ENCODE measurements at places on chromosomes 2 and 18. TPM values are rescaled to one million over a fixed set of nuclear protein-coding genes. Genes with fewer than 3 reads are reported as not detected.

GRCh38 chr2:15412779-15413178 is 148.4 kb downstream of the NBAS start:
- no peak for DNase-seq

- peak; percentile 68 for DNase-seq
These were observed 545 bp downstream of the MPP4 start for GRCh38 chr2:201697899-201698298.

- DNase-seq = no peak
These were observed 77.3 kb upstream of the PHLPP1 start for GRCh38 chr18:62637807-62638687.

- DNase-seq = no peak
These were observed 54.6 kb downstream of the DCC start for GRCh38 chr18:52394602-52395001.

DNA sequence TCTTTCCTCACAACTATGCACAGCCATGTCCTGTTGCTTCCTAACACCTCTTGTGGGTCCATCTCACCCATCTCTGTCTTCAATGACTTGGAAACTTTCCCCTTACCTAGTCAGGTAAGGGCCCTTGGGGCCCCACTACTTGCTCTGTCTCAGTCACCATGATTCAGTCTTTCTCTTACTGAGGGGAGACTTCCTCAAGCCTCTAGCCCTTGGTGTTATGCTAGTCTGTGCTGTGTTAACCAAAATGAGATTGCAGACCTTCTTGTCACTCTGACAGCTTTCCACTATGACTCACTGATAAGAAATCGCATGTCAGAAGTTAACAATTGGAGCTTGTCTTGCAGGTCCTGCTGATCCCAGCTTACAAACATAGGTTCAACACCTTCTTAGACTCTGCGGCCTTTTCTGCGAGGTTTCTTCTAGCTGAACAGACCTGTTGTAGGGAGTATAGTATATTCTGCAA is 65.3 kb downstream of the WDR75 start:
- no peak for DNase-seq

DNA sequence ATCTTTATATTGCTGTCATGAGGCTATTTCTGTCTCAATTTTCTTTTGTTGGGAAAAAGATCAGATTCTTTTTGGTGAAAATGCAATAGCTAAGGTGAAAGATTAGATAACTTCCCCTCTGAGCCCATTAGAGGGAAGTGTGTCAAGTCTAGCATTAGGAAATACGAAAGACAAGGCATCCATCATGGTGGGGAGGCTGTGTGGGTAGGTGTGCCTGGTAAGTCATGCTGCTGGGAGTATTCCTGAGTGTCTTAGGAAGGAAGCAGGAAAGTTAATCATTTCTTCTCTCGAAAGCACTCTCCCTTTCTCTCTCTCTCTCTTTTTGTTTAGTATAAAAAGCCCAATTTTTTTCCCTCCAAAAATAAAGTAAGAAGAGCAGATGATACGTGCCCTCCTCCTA is 780.2 kb upstream of the FSHR start:
- DNase-seq = no peak

- no peak for DNase-seq
These were observed 59.4 kb downstream of the MMADHC start for GRCh38 chr2:149527998-149528755.

GRCh38 chr2:136920652-136921333 is 155.4 kb downstream of the THSD7B start:
- no peak for DNase-seq

DNA sequence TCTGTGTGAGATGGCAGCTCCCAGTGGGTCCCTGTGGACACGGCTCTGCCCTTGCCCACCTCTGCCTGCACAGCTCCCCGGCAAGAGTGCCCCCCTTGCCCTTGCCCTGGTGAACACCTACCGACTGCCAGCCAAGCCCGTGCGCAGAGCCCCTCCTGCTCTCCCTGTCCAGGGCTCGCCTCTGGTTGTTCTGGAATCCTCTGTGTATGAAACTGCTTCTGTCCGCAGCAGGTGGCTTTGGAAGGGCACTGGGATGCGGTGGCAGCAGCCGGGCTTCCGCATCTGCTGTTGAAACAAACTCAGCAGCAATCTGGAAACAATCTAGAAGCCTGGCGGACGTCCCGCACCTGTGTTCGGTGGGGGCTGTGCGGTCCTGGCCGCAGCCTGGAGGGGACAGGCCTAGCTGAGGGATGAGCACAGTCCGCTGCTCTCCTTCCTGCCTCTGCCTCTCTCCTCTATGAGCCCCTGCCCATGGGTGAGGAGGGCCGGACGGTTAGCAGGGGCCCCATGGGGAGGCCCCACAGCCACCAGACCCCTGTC is 34.0 kb upstream of the KLF11 start:
- no peak for DNase-seq

DNA sequence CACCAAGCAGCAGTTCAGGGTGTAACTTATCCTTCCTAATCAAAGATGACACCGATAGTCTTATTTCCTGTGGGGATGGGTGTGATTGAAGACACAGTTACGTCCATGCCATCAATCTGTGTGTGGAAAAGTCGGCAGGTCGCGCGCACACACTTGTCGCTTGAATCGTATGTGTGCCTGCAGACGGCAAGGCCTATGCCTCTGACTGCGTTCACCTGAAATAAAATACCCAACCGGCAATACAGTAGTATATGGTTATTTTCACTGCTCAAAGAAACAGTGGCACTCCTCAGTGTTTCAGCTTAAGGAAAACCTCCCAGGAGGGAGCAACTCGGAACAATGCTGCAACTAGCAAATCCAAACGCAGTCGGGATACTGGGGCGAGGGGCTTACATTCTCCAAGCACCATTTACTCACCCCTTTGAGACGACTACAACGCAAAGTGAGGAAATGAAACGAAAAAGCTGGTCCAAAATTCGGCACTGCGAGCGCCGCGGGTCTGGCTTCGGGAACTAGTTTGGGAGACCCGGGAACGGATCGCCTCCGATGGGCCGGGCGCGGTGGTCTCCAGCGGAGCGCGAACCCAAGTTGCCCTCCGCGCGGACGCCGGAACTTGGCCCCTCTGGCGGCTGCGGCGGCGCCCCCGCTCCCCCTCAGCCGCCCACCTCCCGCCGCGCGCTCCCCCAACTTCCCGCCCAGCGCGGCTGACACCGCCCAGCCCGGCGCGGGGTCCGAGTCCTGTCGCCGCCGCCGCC is 675 bp downstream of the PRKD3 start:
- no peak for DNase-seq

DNA sequence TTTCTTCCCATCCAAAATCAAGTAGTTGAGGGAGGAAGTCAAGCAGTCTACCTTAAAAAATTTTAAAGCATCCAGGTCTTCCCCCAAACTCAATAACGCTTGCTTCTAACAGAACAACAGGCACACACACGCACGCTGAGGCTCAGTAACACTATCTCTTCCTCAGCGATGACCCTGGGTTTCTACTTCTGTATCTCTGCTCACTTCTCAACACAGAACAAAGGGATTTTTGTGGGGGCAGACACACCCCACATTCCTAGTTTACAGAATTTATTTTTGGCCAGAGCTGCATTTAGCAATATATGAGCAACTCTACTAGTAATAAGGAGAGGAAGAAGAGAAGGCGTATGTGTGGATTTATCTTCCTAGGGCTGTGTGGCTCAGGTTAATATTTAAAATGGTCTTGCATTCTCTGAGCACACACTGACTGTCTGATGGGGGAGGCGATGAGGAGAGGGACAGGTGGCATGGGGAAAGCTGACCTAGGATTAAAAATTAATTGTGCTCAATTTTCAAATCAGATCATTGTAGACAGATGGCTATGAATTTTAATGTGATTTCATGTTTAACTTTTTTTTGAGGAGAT is 71.3 kb upstream of the PPM1B start:
- no peak for DNase-seq

- DNase-seq = no peak
These were observed 273.9 kb upstream of the SESTD1 start for GRCh38 chr2:179538406-179539123.

DNA sequence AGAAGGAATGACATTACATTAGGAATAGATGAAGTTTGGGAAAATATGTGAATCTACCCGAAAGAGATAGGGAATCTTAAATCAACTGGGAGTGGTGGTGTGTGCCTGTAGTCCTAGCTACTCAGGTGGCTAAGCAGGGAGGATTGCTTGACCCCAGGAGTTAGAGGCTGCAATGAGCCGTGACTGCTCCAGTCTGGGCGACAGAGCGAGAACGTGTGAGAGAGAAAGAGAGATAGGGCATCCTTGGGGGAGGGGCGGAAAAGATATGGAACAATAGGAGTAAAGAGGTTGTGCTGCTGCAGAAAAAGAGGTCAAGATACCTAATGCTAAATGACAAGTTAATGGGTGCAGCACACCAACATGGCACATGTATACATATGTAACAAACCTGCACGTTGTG is 47.1 kb upstream of the ADAM23 start:
- no peak for DNase-seq

- no peak for DNase-seq
These were observed 198.2 kb downstream of the CD8B2 start for GRCh38 chr2:106685180-106685897.

DNA sequence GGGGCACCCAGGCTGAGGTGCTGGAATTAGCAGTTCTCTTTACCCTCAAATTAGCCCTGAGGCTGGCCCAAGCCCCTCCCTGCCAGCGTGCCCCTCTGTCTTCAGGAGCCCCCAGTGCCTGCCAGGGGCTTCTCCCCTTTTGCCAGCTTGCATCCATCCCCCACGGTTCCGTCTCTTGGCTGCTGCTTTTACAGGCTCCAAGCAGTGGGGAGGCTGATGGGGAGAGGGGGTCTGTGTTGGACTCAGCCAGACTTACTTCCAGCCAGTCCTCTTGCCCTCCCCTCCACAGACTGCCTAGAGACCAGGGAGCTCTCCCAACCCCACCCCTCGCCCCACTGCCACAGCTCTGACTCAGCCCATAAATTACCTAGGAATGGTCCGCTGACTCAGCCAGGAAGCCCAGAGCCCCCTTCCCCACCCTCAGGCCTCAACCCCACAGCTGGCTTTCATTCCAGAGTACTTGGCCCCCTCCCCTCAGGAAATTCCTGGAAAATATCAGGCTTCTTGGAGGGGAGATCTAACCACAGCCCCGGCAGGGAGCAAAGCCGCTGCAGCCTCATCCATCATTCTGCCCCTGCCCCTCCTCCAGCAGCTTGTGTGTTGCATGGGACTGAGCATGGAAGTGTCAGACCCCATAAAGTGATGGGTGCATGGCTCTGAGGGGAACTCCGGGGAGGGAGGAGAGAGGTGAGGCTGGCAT is 184.6 kb downstream of the ZFP36L2 start:
- DNase-seq = peak; percentile 99

DNA sequence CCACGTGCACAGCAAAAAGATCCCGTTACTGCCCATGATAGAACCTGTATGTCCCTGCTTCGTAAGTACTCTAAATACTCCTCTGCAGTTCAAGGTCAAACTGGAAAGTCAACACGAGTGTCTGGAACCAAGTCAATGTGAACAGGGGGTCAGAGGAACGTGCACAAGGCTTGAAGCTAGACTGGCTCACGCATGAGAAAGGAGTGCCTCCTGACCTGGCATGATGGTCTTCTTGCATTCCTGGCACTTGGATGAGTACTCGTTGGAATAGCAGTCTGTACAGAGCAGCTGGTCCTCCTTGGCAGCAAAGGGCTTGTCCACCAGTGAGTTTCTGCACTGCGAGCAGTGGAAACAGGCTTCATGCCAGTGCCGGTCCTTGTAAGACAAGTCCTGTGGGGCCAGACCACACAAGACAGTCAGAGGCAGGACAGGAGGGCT is 25.5 kb downstream of the FHL2 start:
- peak; percentile 62 for DNase-seq

DNA sequence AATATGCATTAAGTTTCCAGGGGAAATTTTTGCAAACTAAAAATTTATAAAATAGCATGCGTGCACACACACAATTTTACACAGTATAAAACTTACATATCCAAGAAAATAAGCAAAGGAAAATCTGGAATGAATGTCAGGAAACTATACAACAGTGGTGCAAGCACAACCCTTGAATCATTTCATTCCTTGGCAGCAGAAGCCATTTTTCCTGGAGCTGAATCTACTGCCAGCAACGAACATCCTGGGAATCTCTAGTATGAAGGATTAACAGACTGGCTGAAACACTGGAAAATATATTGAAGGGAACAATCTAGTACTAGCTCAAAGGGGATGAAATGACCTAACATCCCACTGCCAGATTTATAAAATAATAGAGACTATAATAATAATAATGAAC is 235.3 kb downstream of the DYM start:
- DNase-seq = peak; percentile 82

GRCh38 chr2:188307850-188308283 is 16.2 kb downstream of the GULP1 start:
- no peak for DNase-seq

- DNase-seq = no peak
These were observed 62.3 kb upstream of the STON1 start for GRCh38 chr2:48467637-48468036.

- DNase-seq = no peak
These were observed 222.4 kb upstream of the RAB12 start for GRCh38 chr18:8386669-8387380.

ARHGAP15 gene
- polyA plus RNA-seq = 11.3 TPM

CCDC74A gene
- polyA plus RNA-seq = 1.7 TPM

EMILIN2 gene
- 25.4 TPM for polyA plus RNA-seq

POTEF gene
- polyA plus RNA-seq = not detected

CNTNAP5 gene
- 0.14 TPM for polyA plus RNA-seq

RBM44 gene
- polyA plus RNA-seq = 1.1 TPM

CPLX4 gene
- polyA plus RNA-seq = not detected

CD28 gene
- 3.4 TPM for polyA plus RNA-seq

ATG16L1 gene
- polyA plus RNA-seq = 14.7 TPM

POTEI gene
- polyA plus RNA-seq = 0.09 TPM

DSC2 gene
- 12.3 TPM for polyA plus RNA-seq

PROM2 gene
- 1.6 TPM for polyA plus RNA-seq

CHAC2 gene
- 3.9 TPM for polyA plus RNA-seq

DSG4 gene
- not detected for polyA plus RNA-seq

POMC gene
- 1.3 TPM for polyA plus RNA-seq

CPS1 gene
- 2.2 TPM for polyA plus RNA-seq

TCF23 gene
- polyA plus RNA-seq = 0.21 TPM

ATF2 gene
- 32.5 TPM for polyA plus RNA-seq
